ENCODE measurements at places on chromosomes 4 and X.

GRCh38 chr4:127498366-127498765 is 134.4 kb upstream of the INTU start:
- DNase-seq = no peak

- DNase-seq = no peak
These were observed 241.6 kb downstream of the PAPSS1 start for GRCh38 chr4:107478327-107478980.

- DNase-seq = no peak
These were observed 67.5 kb upstream of the NPY2R start for GRCh38 chr4:155140889-155141288.

GRCh38 chr4:38675146-38676121 is 11.4 kb downstream of the KLF3 start:
- DNase-seq = no peak

GRCh38 chr4:22463179-22463578 is 52.7 kb downstream of the ADGRA3 start:
- no peak for DNase-seq

- DNase-seq = no peak
These were observed 17.7 kb upstream of the ASB5 start for GRCh38 chr4:176286728-176287127.

DNA sequence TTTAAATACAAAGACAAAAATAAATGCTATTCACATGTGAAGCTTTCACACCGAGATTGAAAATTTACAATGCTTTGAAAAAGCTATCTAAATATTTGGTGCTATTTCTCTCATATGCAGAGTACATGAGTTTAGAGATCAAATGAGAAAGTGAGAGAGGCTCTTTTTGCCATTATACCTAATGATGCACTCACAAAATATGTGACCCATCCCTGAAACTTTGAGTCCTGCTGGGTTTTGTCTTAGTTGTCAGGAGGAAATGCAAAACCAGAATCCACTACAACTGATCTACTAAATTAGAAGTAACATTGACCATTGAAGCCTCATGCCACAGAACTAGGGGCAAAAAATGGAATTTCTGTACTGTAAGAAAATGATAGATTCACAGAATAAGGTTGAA is 251.7 kb downstream of the MAPK10 start:
- peak; percentile 12 for DNase-seq

Measured in iPS DF 19.7 (cell line).